Left renal cortex interstitium (tissue), 4 donors: ENCODE measurements at places on chromosomes 3 and 15. TPM values are rescaled to one million over a fixed set of nuclear protein-coding genes. Genes with fewer than 3 reads are reported as not detected.

MESP2 gene
- 0.47 TPM for polyA plus RNA-seq

DLEC1 gene
- 1.2 TPM for polyA plus RNA-seq

DNA sequence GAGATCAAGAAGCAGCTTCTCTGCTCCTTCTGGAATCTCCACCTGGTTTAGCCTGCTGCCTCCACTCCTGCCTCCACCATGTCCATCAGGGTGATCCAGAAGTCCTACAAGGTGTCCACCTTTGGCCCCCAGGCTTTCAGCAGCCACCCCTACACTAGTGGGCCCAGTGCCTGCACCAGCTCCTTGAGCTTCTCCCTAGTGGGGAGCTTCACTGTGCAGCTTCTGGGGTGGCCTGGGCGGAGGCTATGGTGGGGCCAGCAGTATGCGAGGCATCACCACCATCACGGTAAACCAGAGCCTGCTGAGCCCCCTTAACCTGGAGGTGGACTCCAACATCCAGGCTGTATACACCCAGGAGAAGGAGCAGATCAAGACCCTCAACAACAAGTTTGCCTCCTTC lies 2.4 kb upstream of the KPNA4 start:
- DNase-seq: no peak

DNA sequence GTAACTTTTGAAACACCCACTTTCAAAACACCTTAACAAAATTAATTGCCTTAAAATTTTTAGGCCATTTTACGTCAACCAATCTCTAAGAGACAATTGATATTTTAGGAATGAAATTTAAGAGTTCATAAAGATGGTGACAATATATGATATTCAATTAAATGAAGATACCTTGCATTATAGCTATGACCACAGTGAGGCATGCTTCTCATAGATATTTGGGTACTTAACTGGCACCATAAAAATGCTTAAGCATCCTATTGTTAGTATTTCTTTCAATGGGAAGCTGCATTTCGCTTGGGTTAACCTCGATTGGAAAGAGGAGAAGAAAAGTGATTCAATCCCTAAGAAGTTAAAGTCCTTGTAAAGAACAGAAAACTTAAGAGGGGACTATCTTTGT lies 209.0 kb downstream of the GAP43 start:
- no peak for DNase-seq

DNA sequence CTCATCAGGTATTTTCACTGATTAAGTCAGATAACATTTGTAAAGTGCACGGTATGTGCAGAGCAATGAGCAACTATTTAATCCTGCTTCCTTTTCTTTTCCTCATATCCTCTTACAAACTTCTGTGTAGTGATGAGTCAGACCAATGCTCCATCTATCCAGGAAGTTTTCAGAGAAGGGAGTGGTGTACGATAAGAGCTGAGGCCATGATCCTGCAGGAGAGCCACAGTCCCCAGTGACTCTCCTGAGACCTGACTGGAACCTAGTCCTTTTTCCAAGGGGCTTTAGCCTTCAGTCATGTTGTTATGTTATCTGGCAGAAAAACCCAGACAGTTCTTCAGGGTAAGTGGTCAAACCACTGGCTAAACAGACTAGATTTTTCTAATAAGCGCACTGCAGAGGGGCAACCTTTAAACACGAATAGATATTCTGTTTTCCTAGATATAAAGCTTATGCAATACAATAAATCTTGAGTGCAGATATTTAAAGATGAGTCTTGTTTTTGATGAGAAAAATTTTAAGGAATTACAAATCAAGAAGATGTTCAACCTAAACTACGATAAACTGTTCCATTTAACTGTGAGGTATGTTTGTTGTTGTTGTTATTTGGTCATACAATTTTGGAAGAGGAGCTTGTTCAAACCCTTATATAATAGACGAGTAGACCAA lies 110.5 kb upstream of the RAP2B start:
- no peak for DNase-seq

DNA sequence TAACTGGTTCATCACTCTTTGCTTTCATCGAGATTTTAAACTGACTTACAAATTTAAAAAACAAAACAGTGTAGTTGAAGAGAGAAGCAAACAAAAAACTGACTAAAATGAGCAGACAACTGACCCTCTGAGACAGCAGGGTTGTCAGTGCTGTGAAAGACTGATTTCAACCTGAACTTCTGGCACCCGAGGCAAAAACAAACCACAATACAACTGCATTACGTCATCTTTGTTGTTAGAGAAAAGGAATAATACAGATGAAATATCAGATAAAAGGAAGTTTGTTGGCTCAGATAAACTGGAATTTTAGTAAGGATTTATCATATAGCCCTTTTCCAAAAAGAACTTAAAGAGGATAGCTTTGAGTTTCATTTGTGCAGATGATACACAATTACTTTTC lies 51.1 kb downstream of the PARP15 start:
- no peak for DNase-seq

GRCh38 chr15:70892912-70893560 lies 410 bp downstream of the LRRC49 start:
- DNase-seq: no peak

ZNF80 gene
- polyA plus RNA-seq: not detected

DNA sequence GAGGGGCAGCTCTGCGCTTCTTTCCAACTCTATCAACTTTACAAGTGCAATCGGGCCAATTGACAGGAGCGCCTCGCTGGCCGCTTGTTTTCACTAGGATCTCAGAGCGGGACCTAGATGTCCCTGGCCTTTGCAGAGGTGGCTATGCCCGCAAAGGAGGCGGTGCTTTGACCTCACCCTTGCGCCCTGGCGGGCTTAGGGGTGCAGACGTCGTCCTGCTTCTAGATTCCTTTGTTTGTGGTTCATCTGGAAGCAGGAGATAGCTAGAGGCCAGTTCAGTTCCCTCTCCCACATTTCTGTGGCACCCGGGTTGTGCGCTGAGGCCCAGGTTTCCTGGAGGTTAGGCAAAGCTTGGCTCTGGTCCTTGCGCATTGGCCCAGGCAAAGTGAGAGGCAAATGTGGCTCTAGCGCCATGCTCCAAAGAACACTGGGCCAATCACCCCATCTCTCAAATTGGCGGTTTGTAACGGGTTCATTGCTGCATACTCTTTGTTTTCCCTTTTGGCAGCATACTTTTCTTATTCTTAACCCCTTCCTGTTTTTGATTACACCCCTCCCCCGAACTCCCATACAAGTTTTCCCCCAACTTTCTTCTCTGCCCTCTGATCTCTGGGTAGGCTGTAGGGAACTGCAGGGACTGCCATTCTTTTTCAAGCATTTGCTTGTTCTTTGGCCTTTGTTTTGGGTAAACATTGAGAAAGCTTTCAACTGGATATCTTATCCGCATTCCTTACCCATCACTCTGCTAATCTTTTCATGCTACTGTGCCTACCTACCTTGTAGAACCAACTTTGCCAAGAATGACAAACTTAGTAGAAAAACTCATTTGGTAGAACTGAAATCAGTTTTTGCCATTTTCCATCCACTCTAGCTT lies 1.4 kb downstream of the PPM1L start:
- DNase-seq: no peak

ABCF3 gene
- 70.9 TPM for polyA plus RNA-seq

DNA sequence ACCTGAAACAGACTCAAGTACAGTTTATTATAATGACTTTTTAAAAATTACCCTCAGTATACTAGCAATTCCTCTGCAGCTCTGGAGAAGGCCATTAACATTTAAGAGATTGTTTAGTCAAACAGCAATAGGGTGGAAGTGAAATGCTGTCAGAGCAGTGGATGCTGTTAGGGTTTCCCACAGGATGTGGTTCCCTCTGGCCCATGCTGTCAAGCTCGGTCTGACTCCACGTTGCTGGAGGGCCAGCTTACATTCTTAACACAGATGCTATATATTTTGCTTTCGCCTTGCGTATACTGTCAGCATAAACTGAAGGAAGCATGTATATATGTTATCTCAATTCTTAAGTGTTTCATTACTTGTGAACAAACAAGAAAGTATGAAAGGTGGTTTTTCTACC lies 231.1 kb upstream of the COL8A1 start:
- DNase-seq: no peak

ZNF662 gene
- 18.4 TPM for polyA plus RNA-seq

- no peak for DNase-seq
Observed at GRCh38 chr3:133984975-133985374, 44.8 kb downstream of the SLCO2A1 start.

- no peak for DNase-seq
Observed at GRCh38 chr15:80266113-80266512, 14.1 kb upstream of the CTXND1 start.

CCR2 gene
- polyA plus RNA-seq: 0.51 TPM

- no peak for DNase-seq
Observed at GRCh38 chr3:192894676-192895075, 23.0 kb downstream of the MB21D2 start.

- no peak for DNase-seq
Observed at GRCh38 chr3:50015918-50016317, 72.8 kb upstream of the RBM5 start.

- DNase-seq: no peak
Observed at GRCh38 chr3:154334973-154335420, 10.7 kb upstream of the DHX36 start.
